ENCODE measurements at places on chromosomes 12 and 14. TPM values are rescaled to one million over a fixed set of nuclear protein-coding genes. Genes with fewer than 3 reads are reported as not detected.
A peak's percentile ranks its signal among the peaks of the same experiment; 100 is the strongest.

DNA sequence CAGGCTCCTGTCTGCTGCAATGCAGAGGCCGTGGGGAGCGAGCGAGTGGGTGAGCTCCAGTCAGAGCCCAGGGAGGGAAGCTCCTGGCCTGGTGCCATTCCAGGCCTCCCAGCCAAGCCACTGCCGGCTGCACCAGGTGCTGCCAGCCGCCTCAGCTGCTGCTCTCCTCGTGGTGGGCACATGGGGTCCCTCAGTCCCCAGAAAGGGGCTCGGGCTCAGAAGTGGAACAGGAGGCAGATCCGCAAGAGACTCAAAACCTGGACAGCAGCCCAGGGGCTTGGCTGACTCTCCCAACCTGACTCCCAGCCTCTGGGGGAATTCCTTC is 2.4 kb downstream of the ABCB9 start:
- DNase-seq, result peak; percentile 53

- DNase-seq, result no peak
Observed at GRCh38 chr14:80955416-80955941, at the start of gene TSHR. TSS of gene TSHR (plus strand) at chr14:80955621. CDS start at chr14:80955681, 60 bp downstream.

DNA sequence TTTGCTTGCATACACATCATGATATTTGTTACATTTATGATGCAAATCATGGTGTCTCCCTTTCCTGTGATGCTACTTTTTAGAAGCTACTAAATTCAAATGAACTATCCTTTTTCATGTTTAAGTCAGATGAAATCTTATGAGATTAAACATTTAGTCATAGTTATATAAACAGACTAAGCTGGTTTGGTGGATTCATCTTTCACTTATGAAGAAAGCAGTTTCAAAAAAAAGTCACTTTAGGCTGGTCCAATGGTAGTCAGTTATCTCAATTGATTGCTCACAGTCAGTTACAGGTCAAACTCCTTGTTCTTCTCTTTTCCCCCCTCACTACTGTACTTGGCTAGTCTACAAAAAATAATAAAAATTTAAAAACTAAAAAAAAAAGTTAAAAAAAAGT is 19.7 kb downstream of the SYCP3 start:
- no peak for DNase-seq

The KRT71 gene
- total RNA-seq, result not detected

DNA sequence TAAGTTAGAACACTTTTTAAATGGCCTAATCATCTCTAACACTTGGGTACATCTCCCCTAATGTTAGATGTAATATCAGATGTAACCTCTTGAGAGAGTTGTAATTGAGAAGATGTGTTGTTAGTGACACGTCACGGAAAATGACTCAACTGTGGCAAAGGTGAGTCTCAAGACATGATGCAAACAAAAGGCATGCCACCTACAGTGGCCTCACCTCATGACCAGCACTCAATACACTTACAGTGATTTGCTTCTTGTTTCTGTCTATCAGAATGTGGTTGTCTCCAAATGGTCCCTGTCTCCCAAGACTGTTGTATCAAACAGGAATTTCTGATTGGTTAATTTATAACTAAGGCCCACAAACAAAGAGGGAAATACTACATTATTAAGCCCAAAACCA is 91.2 kb downstream of the SLC25A21 start:
- DNase-seq, result no peak

The OR4E2 gene
- total RNA-seq, result not detected
